ENCODE measurements at places on chromosomes 2 and 18. TPM values are rescaled to one million over a fixed set of nuclear protein-coding genes. Genes with fewer than 3 reads are reported as not detected.
A peak's percentile ranks its signal among the peaks of the same experiment; 100 is the strongest.

GRCh38 chr18:39705362-39705761 lies 2139.8 kb upstream of the CELF4 start:
- DNase-seq = no peak

DNA sequence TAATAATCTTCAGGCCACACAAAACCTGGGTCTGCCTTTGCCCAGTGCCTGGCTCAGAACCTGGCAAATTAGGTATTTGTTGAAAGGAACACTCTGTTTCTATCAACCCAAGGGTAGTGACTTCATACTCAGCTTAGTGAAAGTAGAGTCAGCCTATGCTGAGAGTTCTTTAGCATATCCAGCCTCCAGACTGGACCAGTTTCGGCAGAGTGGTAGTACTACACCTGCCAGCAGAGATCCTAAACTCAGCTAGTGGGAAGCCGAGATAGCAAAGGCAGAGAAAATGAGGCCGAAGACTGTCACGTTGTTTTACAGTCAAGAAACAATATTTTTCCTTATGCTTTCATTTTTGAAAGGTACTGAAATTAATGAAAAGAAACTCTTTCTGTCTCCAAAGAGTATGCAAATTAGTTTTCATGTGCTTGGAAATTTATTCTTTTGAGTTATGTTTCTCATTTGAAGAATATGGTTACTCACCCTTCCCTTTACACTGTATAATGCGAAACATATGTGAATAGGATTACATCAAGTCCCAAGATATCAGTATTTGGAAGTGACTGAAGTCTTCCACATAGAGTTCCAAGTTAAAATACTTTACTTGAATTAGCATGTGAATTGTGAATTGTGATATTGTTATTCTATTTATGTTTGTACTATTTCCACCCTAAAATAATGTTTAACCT lies 52.2 kb upstream of the UGP2 start:
- peak; percentile 70 for DNase-seq

The FIGN gene
- total RNA-seq = 0.90 TPM

The SPATA3 gene
- not detected for total RNA-seq

DNA sequence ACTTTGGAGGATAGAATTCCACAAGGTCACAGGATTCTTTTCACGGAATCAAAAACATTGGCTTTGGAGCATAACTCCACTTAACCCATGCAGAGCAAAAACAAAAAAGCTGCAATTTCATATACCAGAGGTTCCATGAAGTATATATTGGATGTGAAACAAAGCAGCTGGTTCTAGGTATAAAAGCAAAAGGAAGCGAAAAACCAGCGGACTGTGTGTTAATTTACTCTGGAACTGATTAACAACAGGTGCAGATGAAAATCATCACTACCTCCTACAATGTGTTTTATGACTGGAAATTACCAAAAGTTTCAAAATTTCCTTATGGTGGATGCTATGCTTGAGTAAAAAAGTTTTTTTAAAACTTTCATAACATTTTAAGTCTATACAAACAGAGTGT lies 54.4 kb upstream of the LINC00305 start:
- no peak for DNase-seq

DNA sequence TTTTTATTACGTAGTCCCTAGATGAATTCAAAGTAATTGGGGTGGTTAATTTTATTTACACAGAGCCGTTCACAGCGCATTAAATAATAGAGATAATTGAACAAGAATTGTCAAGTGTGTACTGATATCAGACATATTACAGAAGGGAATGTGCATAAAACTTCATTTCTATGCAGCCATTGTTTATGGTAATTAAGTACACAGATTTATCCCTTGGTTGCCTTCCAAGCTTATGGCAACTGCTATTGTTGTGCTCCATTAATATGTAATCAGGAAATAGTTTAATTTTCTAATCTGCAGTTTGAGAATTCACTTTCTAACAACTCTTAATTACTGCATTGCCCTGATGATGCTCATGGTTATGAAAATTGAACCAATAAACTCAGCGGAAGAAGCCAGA lies 47.3 kb upstream of the OTX1 start:
- no peak for DNase-seq

DNA sequence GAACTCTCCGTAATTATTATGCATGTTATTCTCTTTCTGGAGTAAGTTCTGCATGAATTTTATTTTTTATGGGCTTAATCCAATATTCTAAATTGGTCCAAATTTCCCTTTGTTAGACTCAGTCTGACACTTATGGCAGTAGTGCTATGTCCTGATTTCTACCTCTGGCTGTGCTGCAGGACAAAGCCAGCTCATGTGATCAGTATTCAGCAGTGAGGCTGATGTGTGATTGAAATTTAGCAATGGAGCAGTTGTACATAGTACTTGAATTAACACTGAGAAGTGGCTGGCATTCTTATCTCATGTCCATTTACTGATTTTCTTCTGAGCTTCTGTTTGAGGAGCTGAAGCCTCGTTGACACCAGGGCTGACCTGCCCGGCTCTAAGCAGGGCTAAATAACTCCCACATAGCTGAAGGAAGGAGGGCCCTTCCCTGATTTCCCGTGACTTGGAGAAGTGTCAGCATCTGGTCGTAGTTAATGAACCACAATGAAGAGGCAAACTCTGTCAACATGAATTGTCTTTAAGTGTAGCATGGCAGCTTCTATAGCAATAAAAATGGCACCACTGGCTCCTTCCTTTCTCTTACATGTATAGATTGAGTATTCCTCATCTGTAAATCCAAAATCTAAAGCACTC lies 159.0 kb upstream of the RASGRP3 start:
- DNase-seq = no peak

DNA sequence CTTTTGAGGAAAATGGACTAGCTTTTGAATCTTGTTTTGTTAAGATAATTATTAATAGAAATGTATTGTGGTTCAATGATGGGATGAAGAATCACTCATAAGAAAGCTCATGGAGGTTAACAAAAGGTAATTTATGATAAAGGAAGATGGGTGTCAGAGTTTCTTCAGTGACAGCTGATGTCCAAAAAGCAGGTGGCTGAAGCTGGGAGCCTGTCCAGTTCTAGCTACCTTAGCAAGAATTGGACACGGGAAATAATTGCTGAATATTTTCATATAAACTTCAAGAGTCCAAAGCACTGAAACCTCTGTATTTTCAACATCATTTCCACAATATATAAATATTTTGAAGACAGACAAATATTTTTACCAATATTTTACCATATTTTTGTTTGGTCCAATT lies 1505.8 kb upstream of the SLC39A10 start:
- DNase-seq = no peak

DNA sequence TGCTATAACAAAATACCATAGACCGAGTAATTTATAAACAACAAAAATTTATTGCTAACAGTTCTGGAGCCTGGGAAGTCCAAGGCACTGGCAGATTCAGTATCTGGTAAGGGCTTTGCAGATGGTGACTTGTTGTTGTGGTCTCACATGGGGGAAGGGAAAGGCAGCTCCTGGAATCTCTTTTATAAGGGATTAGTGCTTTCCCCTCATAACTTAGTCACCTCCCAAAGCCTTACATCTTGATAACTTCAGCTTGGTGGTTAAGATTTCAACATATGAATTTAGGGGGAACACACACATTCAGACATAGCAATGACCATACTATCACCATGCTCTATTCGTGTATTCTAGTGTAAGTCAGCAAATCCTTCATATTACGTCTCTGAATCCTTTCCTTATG lies 447.6 kb upstream of the TCF4 start:
- no peak for DNase-seq

GRCh38 chr2:60351802-60352201 lies 201.7 kb downstream of the BCL11A start:
- DNase-seq = no peak

GRCh38 chr2:64947885-64948284 lies 41.3 kb upstream of the SLC1A4 start:
- no peak for DNase-seq

GRCh38 chr2:180660881-180661685 lies 319.3 kb upstream of the UBE2E3 start:
- no peak for DNase-seq

DNA sequence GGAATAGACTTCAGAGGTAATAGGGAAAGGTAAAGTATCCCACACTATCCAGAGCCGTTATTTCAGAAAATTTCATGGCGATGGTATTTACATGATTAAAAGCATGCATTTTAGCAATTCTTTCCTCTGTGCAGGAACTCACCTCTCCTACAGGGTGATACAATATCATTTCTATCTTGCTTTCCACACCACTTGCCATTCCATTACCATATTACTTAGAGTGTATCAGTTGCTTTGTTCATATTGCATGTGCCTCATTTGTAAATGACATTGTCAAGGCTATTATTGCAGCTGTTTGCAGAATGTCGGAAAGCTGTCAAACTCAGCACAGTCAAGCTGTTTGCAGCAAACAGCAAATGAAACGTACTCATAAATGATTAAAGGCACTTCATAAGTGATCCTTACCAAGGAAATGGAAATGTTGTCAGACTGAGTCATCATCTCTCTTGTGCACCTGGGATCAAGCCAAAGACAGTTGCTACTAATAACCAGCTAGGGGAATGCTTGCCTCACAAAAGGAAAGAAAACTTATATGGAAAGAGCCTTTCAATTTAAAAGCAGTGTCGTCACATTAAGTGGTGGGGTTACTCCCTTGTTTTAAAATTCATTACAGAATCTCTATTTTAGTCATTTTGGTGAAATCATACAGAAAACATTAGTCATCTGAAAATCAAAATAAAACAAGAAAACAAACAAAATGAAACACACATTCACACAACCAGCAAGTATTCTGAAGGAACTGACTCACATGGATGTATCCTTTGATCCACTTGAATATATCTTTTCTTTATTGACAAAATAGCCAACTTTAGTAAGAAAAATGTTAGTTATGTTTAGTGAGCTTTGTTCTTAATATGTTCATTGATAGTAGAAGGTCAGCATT lies 1064.1 kb upstream of the CNTNAP5 start:
- DNase-seq = no peak

GRCh38 chr2:174561972-174562370 lies 35.6 kb downstream of the WIPF1 start:
- DNase-seq = no peak

The NAT8 gene
- not detected for total RNA-seq

DNA sequence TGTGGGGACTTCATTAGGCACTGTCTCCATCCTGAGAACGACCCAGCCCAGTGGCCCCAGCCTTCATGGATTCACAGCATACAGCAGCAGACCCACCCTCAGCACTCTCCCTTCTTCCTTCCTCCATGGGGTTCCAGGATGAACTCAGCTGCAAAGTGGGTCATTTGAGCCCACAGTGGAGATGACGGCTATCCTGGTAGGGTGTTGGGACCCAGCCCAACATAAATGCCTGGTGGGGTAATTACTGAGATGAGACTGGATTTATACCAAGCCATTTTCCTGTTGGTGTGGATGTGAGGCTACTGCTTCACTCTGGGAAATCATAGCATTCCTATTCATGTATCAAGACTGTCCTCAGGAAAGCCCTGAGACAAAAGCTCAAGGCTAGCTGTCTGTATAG lies 536.7 kb upstream of the TNP1 start:
- DNase-seq = no peak

The C1QL2 gene
- total RNA-seq = not detected

DNA sequence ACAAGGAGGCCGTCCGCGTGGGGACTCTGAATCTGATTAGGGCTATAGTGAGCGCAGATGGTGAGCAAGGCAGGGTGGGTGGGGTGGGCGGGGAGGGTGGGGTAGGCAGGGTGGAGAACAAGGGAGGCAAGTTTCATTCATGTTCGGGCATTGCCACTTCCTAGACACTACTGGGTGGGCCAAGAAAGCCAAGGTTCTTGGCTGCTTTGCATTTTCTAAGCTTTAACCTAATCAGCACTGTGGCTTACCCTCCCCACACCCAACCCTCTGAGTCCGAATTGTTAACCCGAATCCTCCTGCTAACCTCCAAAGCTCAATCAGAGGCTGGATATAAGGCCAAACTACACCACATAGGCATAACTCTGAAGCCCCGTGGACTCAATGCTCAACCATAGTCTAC lies 18.1 kb downstream of the MROH2A start:
- no peak for DNase-seq

GRCh38 chr2:99398303-99398702 lies 61.1 kb downstream of the EIF5B start:
- DNase-seq = no peak

DNA sequence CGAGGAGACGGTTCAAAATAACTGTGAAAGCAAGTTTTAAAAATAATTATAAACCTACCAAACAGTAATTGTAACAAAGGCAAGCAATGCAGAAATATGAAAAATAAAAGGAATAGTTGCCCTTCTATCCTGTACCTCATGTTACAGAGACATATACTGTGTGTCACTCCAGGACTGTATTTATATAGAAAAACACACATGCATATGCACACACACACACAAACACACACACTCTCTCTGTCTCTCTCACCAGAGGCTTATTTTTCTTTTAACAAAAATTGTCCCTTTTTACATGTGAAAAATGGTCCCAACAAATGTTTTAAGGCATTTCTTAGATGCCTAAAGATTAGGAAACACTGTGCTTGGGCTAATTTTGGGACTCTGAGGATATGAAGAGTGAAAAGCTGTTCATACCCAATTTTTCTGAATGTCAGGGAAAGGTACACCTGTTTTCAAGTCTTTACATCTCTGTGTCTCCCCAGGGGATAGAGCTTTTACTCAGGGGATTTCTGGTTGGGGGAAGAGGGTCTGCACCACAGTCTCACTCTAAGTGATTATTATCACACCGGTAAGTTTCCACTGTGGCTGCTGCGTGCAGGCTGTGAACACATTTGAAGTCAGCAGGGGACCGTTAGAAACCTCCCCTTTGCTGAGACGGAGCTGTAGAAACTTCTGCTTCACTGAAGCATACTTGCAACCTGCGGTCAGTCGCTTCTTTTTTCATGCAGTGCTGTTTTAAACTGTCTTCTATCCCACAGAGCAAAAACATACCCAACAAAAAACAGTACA lies 51.4 kb upstream of the SPAG16 start:
- peak; percentile 29 for DNase-seq

DNA sequence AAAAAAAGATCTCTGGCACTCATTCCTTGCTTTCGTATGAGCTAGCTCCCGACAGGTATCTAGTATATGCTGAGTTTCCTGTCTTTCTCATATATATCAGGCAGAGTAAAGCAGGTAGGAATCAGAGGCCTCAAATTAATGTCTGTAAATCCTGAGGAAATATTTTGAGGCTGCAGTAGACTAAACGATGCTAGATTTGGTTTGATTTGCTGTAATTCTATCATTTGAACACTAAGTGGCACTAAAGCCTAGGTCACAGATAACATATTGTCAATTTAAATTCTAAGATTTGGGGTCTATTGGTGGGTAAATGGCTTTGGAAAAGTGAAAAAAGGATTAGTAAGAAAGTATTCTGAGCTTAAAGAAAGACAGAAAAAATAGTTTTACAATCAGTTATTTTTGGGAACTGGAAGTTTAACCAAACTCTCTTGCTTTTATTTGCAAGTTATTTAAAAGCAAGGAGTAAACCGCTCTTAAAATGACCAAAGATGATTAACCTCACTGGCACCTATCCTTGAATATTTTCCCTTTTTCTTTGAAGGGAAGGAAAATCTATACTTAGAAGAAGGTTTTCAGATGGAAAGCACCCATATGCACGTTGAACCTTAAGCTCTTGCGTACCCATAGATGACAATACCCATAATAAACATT lies 37.6 kb upstream of the SLC4A10 start:
- DNase-seq = peak; percentile 25

GRCh38 chr2:186648130-186648529 lies 45.7 kb upstream of the FAM171B start:
- DNase-seq = peak; percentile 54

The CD8B2 gene
- not detected for total RNA-seq

- peak; percentile 76 for DNase-seq
Measured at GRCh38 chr2:181104512-181105115, 124.2 kb downstream of the UBE2E3 start.

The DSC1 gene
- not detected for total RNA-seq

- no peak for DNase-seq
Measured at GRCh38 chr2:229348128-229348527, 77.0 kb upstream of the PID1 start.

Measured in IMR-90 (cell line).